ENCODE measurements at places on chromosomes 11 and 22.

DNA sequence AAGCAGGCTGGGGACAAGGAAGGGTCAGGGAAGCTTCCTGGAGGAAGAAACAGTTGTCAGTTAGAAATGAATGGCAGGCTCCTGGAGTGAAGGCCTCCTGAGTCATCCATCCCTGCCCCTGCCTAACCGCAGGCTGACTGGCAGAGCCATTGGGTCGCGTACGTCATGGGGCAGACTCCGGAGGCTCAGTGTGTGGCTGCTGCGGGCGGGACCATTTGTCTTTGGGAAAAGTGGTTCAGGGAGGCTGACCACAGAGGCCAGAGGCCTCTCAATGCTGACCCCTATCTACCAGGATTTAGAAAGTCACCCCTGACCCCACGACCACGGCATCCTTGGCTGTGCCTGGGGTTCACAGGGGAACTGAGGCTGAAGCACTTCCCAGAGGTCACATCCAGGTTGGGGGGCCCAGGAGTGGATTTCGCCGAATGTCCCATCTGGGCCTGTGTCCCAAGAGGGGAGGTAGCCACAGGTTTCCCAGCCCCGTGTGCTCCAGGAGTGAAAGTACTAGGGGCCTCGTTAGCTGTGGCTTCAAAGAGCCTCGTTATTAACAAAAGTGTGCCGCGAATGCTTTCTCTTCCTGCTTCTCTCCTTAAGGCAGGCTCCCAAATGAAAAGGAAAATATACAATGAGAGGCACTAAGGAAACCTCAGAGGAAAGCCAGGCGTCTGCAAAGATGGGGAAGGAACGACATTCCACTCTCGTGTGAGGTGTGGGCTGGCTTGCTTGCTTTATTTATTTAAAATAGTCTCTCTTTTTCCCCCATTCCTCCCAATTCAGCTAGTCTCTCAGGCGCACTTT lies 58.9 kb downstream of the FLRT1 start:
- peak; percentile 58 for DNase-seq

DNA sequence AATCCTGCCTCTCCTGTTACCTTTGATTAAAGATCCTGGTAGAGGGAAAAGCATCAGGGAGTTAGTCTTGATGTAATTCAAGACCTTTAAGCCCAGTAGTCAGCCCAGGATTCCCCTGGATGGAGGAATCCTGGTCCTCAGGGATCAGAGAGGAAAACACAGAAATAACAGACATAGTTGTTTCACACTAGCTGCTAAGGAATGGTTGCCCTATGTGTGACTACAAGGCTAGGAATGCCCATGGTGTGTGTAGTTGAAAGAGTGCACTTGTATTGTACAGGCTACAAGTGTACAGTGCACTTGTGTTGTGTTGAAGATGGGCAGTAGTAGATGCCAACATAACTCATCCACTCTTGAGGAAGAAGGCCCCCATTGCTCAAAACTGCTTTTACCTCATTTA lies 226.8 kb downstream of the AASDHPPT start:
- DNase-seq, result no peak

DNA sequence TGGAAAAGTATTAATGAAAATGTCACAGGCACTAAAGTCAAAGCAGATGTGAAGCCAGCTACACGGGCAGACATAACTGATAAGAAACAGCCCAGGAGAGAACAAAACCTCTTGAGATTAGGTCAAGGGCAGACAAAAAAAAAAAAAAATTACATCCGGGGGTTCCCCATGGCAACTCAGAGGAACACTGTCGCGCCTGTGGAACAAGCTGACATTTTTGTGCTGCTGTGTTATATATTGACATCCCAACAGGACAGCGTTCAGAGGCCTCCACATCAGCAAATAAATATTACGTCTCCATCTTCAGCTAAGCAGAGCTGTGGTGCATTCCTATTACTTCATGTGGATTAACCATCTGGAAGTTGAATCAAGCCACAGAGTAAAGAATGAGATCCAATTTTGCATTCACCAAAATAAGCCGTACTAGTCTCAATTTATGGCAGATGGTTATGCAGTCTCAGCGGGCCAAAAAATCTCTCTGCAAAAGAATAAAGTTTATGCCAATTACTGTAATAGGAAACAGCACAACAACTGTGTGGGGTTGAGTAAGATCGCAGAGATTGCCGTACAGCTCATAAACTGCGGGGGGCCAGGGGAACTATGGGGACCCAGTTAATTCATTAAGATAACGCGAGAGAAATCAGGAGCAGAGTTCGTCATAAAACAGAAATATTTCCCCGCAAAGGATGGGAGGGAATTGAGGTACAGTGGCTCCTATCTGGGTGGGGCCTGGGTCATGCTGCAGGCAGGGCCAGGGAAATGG lies 41.3 kb upstream of the MN1 start:
- DNase-seq, result no peak

DNA sequence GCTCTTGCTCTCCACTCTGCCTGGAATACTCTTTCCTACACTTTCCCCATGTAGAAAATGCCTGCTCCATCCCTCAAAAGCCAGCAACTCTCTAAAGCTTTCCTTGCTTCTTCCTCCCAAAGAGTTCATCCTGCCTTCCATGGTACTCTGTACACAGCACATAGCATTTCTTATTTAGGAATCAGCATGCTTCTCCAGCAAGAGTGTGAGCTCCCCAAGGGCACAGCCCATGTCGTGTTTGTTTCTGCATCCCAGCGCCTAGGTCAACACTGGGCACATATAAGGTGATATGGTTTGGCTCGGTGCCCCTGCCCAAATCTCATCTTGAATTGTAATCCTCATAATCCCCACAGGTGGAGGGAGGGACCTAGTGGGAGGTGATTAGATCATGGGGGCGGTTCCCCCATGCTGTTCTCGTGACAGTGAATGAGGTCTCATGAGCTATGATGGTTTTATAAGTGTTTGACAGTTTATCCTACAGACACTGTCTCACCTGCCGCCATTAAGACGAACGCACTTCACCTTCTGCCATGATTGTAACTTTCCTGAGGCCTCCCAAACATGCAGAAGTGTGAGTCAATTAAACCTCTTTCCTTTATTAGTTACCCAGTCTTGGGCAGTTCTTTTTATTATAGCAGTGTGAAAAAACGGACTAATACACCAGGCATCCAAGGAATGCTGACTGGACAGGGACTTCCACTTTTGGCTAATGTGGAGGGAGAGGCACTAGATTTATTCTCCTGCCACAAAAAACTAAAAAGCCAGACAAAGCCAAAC lies 8.2 kb downstream of the VPS37C start:
- DNase-seq, result no peak

DNA sequence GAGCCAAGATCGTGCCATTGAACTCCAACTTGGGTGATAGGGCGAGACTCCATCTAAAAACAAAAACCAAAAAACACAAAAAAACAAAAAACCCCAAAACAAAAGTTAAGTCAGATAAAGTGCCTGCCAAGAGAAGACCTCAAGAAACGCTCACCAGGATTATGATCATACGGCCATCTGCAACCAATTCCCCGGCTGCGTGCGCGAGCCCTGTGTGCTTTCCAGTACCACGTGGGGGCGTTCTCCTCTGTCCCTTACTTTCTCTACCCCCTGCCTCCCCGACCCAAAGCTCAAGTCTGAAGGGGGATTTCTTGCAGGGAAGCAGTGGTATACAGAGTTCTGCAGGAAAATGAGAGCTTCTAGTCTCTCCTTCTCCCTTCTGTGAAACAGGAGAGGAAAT lies 10.5 kb upstream of the RPS19BP1 start:
- no peak for DNase-seq

- DNase-seq, result no peak
These were observed 152.3 kb upstream of the RAG2 start for GRCh38 chr11:36750349-36750748.

GRCh38 chr11:44140805-44141204 lies 45.3 kb downstream of the EXT2 start:
- no peak for DNase-seq

DNA sequence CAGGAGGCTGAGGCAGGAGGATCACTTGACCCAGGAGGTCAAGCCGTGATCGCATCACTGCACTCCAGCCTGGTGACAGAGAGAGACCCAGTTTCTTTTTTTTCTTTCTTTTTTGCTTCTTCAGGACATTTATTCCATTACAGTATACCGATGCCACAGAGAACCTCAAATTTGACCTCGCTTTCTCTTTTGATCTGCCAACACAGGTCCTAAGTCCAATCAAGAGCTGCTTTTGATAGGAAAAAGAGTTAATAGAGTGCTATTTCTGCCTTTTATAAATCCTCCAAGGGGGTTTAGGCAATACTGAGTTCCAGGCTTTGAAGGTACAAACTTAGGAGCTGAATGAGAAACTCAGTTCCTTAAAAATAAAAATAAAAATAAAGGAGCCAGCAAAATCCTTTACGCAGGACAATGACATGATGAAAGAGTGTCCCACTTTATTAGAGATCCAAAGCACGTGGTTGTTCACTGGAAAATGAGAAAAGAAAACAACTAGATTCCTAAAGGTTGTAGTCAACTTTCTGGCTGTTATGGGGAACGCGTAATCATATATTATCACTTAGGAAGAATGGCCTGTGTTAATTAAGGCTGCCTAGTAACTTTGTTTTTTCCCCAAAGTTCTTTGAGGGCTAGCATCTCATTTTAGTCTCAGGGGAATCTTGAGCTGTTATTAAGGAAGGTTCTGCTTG lies 27.2 kb downstream of the FADD start:
- DNase-seq, result no peak

GRCh38 chr11:12554122-12554521 lies 120.1 kb upstream of the TEAD1 start:
- no peak for DNase-seq

DNA sequence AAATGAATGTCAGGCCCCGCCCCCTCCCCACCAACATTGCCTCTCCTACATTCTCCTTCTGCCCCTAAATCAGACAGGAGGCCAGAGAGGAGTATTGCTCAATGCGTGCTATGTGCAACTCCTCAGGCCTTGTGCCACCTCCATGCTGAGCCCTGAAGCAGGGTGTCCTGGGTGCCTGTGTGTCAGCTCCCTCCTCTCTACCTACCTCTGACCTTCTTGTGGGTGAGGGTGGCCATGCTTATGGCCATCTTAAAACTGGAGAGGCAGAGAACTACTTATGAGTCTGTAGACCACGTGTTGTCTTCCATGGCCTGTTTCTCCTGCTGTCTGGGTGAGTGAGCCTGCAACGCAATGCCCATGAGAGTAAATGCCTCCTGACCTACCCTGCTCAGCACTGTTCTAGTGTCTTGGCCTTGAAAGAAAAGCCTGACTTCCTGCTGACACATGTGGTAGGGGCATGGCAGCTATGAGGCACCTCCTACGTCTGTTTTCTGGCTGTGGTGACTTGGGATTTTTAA lies 10.5 kb downstream of the MCAM start:
- DNase-seq, result peak; percentile 18

DNA sequence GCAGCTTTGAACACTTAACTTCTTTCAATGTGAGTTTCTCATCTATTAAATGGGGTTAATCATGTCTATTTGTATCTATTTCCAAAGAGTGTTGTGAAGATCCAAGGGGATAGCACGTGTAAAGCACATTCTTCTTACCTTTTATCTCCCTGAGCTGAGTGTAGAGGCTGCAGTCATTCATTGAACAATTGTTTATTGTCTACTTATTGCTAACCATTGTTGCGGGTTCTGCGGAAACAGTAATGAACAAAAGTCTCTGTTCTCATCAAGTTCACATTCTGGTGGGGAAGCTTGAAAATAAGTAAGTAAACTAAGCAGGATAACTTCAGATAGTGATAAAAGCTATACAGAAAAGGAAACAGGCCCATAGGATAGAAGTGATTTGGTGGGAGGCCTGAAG lies 27.4 kb upstream of the PLET1 start:
- DNase-seq, result no peak

DNA sequence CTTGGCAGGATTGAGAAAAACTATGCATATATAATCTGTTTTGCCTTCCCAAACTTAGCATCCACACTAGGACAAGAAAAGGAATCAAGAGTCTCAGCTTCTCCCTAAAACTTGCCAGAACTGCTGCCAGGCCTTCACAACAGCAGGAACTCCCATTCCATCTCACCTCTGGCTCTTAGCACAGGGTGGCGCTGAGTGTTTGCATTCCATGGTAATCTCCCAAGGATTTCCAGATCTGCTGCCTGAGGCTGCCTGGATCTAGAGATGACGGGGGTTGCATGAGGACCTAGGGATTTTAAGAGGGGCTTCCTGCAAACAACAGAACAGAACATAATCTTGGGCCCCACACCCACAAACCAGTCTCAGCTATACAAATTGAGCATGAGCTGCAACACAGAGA lies 87.1 kb upstream of the OPCML start:
- DNase-seq, result no peak

- no peak for DNase-seq
These were observed 27.5 kb downstream of the SAA4 start for GRCh38 chr11:18209058-18209457.

DNA sequence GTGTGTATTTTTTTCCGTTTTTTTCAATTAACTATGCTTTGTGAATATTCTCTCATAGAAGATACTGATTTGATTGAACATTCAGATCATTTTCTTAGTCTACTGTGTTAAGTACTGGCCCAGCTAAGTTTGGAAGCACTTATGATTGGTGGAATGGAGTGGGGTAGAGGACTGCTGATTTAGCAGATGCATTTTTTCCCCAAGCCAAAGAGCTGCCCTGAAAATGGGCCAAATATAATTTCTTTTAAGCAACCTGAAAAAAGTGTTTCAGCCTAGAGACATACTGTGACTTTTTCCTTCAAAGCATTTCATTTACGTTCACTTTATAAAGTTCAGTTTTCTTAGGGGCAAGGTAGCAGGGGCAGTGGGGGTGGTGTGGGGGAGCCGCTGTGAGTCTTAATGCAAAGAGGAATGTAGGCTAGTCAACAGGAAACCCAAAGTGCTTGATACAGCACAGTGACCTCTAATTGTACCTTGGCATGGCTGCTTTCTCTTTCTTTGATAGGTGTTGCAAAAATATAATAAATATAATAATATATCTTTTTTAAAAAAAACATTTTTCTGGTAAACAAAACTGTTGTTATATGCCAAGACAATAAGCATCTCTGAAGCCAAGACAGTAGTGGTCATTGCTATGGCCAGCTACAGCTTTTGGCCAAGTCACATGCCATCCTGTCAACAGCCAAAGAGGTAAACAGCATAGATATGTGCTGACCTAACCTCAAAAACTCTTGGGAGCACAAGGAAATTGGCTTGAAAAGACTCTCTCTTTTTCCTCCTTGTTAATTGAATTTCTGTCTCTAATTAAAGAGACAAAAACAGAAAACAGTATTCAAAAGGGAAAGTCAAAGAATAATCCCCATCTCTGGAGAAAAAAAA lies 58.8 kb downstream of the LIF start:
- no peak for DNase-seq

DNA sequence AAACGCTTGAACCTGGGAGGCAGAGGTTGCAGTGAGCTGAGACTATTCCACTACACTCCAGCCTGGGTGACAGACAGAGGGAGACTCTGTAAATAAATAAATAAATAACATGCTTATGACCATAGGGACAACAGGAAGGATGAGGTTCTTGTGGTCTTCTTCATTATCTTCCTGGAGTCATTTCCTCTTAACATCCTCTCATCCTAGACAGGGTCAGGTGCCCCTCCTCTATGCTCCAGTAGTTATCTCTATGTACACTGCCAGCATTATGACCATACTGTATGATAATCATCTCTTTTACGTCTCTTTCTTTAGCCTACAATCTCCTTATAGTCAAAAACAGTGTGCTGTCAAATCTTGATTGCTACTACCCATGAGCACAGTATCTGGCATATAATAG lies 17.7 kb downstream of the RAB30 start:
- DNase-seq, result no peak

GRCh38 chr11:93073508-93074280 lies 104.2 kb downstream of the MTNR1B start:
- no peak for DNase-seq

- no peak for DNase-seq
These were observed 65.0 kb downstream of the EHF start for GRCh38 chr11:34685864-34686263.

Measured in suppressor macrophage (primary cell).